HT-29 (cell line): ENCODE measurements at places on chromosomes 6 and 20. TPM values are rescaled to one million over a fixed set of nuclear protein-coding genes. Genes with fewer than 3 reads are reported as not detected.

DNA sequence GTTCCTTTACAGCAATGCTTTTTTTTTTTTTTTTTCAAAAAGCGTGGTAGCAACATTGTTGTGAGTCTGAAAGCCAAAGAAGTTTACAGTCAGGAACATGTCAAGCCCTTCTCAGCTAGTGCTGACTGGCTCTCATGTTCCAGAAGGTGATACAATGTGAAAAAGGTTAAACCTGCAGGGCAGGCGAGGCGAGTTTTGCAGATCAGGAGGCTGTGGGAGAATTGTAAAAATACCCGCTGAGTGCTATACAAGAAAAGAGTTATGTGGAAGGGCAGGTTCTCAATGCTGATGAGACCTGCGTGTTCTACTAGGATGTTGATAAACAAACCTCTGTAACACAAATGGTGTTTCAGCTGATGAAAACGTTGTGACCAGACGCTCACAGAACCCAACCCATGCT, 30.9 kb upstream of the RPP40 start:
- DNase-seq, result no peak

GRCh38 chr6:116842459-116842858, 13.6 kb upstream of the GPRC6A start:
- no peak for DNase-seq

- DNase-seq, result no peak
These were observed 27.7 kb downstream of the ALDH5A1 start for GRCh38 chr6:24522228-24523176.

- DNase-seq, result no peak
These were observed 35.0 kb upstream of the SGK1 start for GRCh38 chr6:134352786-134353480.

DNA sequence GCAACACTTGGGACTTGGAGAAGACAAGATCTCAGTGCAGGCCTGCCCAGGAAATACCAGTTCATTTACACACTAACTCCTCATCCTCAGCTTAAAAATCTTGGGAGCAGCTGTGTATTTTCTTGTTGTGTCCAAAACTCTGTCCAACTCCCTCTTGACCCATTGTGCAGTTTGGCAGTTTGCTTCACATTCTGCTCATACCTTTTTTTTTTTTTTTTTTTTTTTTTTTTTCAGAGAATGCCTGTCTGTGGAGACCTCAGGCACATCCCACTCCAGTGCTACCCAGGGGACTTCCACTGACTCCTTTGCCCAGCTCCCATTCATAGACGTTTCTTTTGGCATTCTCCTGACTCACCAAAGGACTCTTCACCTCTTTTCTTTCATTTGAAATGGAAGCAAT, 265.8 kb upstream of the TCF21 start:
- DNase-seq, result no peak

DNA sequence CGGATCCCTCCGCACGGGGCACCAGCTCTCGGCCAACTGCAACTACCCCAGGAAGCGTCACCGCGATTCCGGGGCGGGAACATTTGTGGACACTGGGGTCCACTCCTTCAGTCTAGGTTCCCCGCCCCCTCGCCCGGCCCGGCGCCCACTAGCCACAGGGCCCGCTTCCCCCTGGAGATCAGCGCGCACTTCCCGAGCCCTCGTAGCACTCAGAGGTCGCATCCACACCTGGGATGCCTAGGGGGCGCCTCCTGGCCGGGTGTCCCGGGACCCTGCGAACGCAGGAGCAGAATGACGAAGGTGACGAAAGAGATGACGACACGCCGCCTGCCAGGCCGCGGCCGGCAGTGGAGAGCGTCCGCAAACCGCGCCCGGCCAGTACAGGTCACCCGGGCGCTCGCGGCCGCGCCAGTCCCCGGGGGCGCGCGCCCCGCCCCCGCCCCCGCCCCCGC, 309 bp upstream of the AIG1 start:
- DNase-seq, result peak; percentile 75

- no peak for DNase-seq
These were observed 229.7 kb downstream of the PRL start for GRCh38 chr6:22067122-22067521.

GRCh38 chr6:142008781-142009180, 123.9 kb upstream of the GJE1 start:
- no peak for DNase-seq

- DNase-seq, result peak; percentile 79
These were observed 33.3 kb upstream of the SLC22A16 start for GRCh38 chr6:110509617-110510241.

DNA sequence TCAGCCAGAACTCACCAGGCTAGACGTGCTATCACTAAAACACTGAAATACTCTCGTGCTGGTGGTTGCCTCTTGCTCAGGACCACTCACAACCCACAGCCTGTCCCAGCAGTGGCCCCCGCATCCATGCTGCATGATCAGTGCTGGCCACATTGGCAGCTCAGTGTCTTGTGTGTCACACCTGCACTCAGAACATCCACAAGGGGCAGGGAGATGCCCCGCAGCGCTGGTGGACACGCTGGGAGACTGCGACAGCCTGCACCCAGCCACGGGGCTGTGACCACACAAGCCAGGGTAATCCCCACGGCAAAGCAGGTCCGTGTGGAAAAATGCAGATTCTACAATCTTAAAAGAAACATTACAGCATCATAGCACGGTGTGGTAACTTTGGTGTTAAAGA, 23.9 kb upstream of the APMAP start:
- no peak for DNase-seq

- DNase-seq, result no peak
These were observed 158.3 kb downstream of the DOK5 start for GRCh38 chr20:54633374-54634355.

- no peak for DNase-seq
These were observed 71.1 kb downstream of the ROS1 start for GRCh38 chr6:117354671-117355070.

DNA sequence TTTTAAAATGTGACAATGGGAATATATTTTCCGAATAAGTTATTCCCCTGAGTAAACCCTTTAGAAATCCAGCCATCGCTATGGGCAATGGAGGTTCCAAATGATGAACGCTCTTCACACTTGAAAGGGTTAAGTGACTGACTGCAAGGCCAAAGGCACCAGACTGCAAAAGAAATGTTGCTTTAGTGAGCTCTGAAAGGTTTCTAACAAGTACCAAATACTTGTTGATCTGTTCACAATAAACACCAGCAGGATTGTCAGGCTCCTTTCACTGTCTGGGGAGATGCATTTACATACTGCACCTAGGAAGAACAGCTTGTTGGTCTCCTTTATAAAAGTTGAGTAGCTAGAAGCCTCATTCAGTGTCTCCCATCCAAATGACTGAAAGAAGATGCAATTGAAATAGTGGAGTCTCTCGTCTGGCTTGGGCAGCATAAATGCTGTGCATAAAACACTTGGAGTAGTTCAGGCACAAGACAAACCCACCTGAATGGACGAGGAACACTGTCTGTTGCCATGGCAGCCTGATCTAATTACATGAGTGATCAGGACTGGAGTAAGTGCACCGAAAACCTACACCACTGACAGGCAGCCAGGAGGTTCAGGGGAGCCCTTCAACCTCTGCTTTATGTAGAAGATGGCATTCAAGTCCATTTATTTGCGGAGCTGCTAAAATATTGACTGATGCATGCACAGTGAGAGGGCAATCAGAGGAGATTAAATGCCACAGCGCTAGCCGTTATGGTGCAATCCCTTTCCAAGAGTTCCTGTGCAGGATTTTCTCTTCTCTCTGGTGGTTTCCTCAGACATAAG, 2.9 kb downstream of the ATXN1 start:
- DNase-seq, result peak; percentile 59

GRCh38 chr20:58481481-58482021, 33.6 kb downstream of the APCDD1L start:
- DNase-seq, result peak; percentile 77

DNA sequence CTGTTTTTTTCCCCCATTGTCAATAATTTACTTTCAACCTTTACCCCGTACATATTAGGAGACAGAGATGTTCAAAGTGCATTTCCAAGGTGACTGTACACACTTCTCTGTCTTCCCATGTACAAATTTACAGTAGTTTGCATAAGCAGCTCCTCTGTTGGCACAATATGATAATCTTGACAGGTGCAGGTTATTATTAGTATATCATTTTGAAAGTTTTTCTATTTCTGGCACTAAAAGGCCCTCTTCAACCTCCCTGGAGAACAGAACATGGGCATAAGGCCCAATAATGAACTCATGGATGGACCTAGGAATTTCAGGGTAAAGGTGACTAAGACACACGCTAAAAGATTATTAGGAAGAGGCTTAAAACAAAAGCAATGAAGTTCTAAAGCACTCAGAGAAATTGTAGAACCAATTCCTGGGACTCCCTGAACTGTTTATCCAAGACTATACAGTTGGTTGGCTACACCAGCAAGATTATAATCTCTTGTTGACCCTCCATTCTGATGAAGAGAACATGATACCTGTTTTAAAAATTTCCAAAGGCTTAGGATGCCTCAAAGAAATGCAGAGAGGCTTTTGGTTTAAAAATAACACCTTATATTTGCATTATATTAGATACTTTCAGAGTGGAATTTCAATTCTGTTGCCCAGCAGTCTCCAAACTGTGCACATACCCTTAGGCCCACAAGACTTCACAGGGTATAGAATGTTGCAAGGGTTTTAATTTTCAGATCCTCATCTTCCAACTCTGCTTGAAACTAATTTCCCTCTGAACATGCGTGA, 1.1 kb downstream of the AIG1 start:
- DNase-seq, result no peak

DNA sequence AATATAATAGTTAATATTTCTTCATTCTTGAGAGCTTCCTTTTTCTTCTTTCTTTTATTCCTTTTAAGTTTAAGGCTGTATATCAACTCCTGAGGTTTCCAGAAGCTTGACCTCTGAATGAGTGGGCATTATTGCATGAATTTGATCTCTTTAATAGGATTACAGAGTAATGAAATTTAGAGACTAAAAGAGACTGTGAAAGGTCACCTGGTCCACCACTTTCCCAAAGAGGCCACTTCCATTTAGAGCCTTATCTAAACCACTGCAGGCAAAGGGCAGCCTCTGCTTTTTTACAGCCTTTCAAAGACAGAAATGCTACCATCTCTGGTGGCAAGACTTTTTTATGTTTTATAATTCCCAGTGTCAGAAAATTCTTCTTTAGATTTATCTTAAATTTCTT, 215.3 kb upstream of the HS3ST5 start:
- no peak for DNase-seq

- DNase-seq, result no peak
These were observed 18.8 kb downstream of the RFPL4B start for GRCh38 chr6:112365952-112366351.

GRCh38 chr6:159844737-159845645, 44.9 kb downstream of the PNLDC1 start:
- no peak for DNase-seq

DNA sequence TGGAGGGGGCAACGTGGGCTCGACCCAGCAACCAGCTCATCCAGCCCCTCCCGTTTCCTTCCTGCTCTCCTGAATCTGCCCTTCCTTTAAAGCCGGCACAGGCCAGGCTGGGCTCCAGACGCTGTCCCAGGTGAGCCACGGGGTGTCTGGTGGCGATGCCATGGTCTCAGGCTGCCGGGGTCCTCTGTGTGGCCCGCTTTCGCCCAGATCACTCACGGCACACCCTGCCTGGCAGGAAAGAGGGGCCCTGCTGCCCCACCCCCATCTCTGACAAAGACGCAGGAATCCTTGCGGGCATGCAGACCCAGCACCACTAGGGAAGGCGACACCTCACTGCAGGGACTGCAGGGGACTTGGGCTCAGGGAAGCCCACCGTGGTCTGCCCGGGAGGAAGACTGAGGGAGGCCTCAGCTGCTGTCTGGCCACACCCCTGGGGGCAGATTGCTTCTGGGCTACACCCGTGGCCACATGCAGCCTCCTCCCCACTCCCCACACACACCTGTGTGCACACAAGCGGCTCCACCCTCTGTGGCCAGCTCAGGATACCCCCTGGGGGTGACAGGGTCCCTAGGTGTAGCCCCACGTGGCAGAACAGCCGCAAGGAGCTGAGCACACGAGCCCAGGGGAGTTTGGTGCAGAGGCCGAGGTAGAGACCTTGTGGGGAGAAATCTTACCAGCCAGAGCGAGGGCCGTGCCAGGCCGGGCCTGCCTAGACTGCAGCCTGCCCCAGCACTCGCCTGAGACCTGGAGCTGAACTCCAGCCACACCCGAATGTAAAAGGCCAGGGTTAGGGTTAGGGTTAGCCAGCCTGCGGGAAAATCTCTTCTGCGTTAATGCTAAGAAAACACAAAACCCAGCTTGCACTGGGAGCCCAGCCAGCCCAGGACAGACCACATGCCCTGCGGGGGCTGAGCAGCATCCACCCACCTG, 104.6 kb downstream of the DLL1 start:
- no peak for DNase-seq

DNA sequence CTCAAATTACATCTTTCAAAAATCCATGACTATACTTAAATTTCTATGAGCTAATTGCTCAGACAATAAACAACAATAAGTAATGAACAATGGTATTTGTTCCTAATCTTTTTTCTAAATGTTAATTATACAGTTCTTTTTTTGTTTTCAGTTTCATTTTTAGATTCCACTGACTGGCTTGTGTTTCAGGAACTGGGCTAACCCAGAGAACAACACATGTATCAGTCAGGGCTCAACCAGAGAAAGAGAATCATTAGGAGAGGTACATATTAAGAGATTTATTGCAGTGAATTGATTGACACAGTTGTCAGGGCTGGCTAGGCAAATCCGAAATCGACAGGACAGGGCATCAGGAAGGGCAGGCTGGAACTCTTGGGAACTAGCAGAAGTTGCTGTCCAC, 182.8 kb downstream of the GRM1 start:
- no peak for DNase-seq

- no peak for DNase-seq
These were observed 93.2 kb upstream of the AKIRIN2 start for GRCh38 chr6:87794922-87795885.

DNA sequence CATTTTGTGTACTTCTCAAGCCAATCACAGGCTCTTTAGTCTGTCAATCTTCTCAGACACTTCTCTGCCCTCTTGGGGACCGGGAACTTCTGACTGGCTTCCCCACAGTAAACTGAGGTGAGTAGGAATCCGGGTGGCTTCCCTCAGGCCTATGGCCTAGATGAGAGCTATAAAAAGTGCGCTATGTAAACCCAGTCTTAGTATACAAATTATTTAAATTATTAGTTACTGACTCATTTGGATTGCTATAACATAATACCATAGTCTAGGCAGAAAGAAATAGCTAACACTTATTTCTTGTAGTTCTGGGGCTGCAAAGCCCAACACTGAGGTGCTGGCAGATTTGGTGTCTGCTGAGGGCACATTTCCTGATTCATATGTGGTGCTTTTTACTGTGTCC, 109.2 kb upstream of the MCHR2 start:
- DNase-seq, result no peak

DNA sequence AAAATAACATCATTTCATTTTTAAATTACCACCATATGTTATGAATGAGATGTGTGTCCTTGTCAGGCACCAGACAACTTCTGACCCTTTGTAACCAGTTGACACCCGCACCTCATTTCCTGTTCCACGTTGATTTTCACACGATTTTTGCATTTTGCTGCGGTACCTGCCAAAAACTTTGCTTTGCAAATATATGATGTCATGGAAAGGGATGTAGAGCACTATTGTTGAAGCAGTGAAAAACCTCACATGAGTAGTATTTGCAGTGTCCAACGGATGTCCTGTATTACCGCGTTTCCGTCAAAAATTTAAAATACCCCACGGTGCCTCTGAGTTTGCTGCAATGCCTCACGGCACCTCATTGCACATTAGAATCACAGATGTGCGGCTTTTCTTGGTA, 115.6 kb downstream of the MTHFD1L start:
- DNase-seq, result no peak

The C20orf202 gene
- total RNA-seq, result 0.13 TPM in 1 of 2 replicates, not detected in the other

The BPIFB2 gene
- total RNA-seq, result not detected in 2 replicates

The PM20D2 gene
- total RNA-seq, result 29.0 and 30.7 TPM in 2 replicates

The FILIP1 gene
- total RNA-seq, result not detected in 2 replicates

The ANGPT4 gene
- not detected in 2 replicates for total RNA-seq

The TMEM217 gene
- 1.4 and 1.8 TPM in 2 replicates for total RNA-seq

The EFCAB8 gene
- total RNA-seq, result 0.10 and 0.86 TPM in 2 replicates

The IYD gene
- 0.31 and 1.9 TPM in 2 replicates for total RNA-seq

The KHDC1L gene
- total RNA-seq, result not detected in 2 replicates

The TMEM74B gene
- 8.8 and 8.9 TPM in 2 replicates for total RNA-seq
